ENCODE measurements at places on chromosomes 1 and 21. TPM values are rescaled to one million over a fixed set of nuclear protein-coding genes. Genes with fewer than 3 reads are reported as not detected.

DNA sequence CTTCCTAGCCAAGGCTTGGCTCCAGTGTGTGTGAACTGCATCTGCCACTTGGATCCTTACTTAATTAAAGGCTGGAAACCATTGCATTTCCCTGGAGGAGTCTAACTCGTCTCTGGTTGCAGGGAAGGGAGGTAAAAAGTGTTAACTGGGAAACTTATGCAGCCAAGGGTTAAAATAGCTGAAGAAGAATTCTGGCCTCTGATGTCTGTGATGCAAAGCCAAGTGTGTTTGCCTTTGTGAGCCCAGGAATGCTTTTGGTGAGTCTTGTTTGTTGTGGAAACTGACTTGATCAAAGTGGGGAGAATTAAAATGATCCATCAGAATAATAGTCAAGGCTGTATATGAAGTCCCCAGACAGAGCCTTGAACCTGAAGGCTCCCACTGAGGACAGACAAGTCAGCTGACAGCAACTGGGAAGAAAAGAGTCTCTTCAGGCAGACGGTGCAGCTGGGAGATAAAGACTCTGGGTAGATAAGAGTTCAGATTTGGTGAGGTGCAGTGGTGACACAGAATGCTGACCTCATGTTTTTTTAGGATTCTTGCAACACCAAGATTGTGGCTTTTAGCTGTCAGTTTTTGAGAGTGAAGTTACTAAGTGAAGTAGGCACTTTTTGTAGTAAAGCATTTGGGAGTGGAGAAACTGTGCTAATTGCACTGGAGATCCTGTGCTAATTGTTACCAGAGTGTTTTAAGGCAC, 59.5 kb upstream of the WLS start:
- DNase-seq, result no peak

- DNase-seq, result no peak
These were observed 51.6 kb downstream of the PLEKHA6 start for GRCh38 chr1:204308023-204308628.

GRCh38 chr1:160432371-160432786, 32.0 kb downstream of the VANGL2 start:
- peak; percentile 36 for DNase-seq

The GBP6 gene
- 0.39 TPM for total RNA-seq

The CELA3B gene
- total RNA-seq, result not detected

The GPR157 gene
- 4.9 TPM for total RNA-seq

The TRAF3IP3 gene
- total RNA-seq, result not detected

All from foreskin keratinocyte (primary cell).